ENCODE measurements at places on chromosomes 3 and 15.

DNA sequence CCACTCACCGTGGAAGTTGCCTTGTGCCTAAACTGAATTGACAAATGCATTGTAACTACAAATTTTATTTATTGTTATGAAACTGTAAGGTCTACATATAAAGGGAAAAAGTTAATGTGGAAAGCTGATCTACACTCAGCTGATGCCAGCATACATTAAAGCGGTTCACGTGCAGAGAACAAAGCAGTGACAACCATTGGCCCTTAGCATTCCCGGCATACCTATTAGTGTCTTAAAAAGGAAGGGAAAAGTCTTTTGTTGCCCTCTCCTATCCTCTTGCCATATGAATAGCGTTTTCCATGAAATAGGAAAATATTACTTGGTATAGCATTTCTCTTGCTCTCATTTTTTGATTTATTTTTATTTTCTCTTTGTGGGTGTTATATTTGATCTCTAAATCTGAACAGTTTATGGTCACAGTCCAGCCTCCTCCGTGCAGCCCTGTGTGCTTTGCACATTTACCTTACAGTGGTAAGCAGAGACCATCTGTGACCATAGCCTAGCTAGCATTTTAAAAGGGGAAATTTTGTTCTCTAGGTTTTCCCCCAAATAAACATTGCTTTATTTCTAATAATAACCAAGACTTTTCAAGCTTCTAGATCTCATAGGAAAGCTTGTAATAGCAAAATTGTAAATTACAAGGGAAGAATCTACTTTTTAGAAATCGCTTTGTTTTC is 89.7 kb upstream of the CGNL1 start:
- DNase-seq = no peak

GRCh38 chr3:73398084-73398483 is 226.7 kb downstream of the PDZRN3 start:
- DNase-seq = no peak

DNA sequence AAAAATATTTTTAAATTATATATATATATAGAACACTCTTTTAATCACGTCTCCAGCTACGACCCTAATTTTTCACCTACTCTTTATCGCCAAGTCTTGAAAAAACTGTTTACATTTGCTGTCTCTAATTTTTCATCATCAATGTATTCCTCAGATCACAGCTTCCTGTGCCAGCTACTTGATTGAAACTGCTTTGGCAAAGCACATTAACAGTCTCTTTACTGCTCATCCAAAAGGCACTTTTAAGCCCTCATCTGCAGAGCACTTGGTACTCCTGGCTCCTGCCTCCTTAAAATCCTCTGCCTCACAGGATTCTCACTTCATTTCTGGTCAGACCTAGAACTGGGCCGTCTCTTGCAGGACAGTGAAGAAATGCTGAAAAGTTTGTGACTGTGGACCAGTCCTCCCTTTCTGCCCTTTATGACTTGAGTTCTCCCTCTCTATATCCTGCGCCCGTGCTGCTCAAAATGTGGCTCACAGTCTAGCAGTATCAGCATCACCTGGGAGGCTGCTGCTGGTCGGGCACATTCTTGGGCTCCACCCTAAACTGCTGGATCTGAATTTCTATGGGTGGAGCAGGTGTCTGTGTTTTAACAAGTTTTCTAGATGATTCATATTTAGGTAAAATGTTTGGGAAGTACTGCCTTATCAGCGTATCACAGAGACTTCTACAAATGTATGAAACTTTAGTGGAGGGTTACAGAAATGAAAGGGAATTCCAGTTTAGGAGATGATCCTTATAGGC is 196.8 kb downstream of the ADAMTSL3 start:
- DNase-seq = no peak

DNA sequence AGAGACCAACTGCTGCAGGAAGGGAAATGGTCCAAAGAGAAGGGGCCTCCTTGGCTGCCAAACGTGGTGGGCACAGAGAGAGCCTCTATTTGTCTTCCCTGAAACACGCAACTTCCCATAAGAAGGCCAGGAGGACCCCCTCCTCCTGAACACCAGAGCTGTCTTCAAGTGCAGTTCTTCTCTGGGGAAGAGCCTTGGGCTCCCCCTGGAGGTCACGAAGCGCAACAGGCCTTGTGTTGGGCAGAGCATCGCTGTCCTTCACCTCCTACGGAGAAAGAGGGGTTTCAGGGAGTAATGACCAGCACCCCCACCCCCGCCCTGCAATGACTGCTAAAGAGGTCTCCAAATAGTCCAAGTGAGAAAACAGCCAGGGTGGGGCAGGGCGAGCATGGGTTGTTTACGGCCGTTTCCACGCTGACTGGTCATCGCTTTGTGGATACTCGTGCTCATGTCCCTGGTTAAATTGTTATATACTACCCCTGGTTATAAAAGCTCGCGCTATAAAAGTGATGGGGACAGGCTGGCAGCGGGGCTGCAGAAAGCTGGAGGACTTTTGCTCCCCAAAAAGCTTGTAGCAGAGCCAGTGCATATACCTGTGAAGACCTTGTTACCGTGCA is 397.5 kb upstream of the ATP10A start:
- DNase-seq = no peak

- DNase-seq = no peak
Observed at GRCh38 chr3:31624083-31624709, 91.5 kb downstream of the STT3B start.

- no peak for DNase-seq
Observed at GRCh38 chr3:19931767-19932188, 2.2 kb downstream of the EFHB start.

DNA sequence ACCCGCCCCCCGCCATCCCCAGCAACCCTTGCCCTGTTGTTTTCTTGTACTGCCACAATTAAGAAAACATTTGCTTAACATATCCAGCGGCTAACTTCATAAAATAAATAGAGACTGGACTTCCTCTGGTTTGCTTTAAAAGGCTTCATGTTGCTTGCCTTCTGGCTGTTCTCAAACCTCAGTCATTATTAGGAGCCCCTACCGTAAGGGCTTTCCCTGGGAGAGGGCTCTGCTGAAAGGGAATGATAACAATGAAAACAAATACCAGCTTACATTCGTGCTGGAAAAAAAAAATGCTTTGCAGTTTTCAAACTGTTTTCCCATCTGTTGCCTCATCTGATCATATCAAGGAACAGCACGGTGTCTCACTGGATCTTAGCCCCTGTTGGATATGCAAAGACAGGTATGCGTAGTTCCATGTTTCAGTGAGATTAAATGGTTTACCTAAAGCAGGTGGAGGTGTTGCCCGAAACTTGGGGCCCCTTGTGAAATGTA is 77.2 kb upstream of the VGLL4 start:
- no peak for DNase-seq

- no peak for DNase-seq
Observed at GRCh38 chr15:80506286-80506893, 102.2 kb downstream of the ARNT2 start.
